Liver (tissue), 10 donors: ENCODE measurements at places on chromosomes 16 and 17.

DNA sequence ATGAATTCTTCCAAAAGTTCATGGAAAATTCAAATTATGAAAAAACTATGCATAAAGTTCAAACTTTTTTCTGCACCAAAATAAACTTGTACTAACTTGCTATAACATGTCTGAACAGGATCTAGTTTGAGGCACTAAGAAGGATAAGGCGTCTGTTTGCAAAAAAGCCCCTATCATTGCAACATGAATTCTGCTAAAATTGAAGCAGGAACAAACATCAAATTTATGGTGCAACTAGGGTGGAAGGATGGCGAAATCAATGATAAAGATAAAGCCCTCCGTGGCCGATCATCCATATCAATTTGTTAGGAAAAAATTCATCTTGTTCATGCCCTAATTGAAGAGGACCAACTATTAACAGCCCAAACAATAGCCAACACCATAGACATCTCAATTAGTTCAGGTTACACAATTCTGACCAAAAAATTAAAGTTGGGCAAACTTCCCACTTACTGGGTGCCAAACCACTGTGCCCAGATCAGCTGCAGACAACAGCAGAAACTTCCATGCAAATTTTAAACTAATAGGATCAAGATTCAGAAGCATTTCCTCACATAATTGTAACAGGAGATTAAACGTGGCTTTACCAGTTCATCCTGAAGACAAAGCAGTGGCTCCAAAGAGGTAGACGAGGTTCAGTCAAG, 12.9 kb downstream of the IL21R start:
- DNase-seq = no peak

DNA sequence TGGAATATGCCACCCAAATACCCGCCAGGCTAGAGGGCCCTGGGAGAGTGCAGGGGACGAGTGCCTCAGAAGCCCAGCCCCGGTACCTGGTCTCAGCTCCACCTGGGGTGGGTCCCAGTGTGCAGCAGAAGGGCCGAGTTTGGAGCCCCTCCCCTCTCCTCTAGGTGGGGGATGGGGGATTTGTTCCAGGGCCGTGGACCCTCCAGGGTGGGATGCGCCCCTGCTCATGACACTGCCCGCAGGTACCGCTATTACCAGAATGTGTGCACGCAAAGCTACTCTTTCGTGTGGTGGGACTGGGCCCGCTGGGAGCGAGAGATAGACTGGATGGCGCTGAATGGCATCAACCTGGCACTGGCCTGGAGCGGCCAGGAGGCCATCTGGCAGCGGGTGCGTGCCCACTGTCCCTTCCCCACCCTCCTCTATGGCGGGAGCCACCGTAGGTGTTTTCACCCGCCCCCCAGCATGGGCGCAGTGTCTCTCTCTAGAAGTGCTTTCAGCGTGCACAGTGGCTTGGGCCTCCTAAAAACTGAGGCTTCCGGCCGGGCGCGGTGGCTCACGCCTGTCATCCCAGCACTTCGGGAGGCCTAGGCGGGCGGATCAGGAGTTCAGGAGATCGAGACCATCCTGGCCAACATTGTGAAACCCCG, 1.2 kb downstream of the NAGLU start:
- peak; percentile 34 for DNase-seq

GRCh38 chr17:64765191-64765889, 103.2 kb upstream of the SMURF2 start:
- DNase-seq = no peak

- no peak for DNase-seq
These were observed 17.3 kb downstream of the COTL1 start for GRCh38 chr16:84600343-84601229.

GRCh38 chr17:79971651-79972050, 64.0 kb downstream of the TBC1D16 start:
- no peak for DNase-seq

- no peak for DNase-seq
These were observed 9.5 kb upstream of the IGFBP4 start for GRCh38 chr17:40433551-40434415.

GRCh38 chr17:40303708-40304551, 5.0 kb upstream of the RARA start:
- no peak for DNase-seq

DNA sequence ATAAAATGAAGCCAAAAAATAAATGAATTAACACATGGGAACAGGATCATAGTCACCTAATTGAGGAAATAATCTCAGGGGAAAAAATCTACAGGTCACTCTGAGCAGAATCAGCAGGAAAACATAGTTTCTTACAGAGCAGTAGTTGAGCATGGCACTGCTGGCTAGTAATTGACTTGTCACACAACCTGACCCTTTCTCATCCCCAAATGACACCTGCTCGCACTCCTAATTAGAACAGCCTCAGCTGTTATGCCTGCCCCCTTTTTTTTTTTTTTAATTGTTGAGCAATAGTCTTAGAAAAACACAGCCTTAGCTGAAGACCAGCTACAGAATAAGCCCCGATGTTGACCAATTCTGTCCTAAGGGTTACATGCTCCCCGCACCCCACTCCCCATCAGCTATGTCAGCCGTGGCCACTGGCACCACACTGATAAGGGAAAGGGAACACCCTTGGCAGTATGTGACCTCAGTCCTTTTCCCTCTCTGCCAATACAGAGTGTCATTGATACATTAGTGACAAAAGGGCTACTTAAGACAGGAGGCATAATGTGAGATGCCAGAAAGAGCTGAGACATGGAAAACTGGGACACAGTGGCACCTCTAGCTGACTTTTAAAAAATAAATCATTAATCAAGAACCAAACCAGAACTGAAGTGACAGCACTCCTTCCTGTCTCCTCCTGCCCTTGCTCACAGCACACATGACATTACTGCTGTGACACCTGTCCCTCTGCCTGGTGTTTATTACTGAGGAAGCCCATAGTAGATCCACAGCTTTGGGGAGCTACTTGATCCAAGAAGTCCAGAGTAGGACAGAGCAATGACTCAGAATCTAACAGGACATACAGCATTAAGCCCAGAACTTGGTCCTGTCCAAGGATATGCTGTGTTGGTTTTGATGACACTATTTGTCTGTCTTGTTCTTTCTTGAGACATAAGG, 41.7 kb downstream of the WDR59 start:
- peak; percentile 66 for DNase-seq

DNA sequence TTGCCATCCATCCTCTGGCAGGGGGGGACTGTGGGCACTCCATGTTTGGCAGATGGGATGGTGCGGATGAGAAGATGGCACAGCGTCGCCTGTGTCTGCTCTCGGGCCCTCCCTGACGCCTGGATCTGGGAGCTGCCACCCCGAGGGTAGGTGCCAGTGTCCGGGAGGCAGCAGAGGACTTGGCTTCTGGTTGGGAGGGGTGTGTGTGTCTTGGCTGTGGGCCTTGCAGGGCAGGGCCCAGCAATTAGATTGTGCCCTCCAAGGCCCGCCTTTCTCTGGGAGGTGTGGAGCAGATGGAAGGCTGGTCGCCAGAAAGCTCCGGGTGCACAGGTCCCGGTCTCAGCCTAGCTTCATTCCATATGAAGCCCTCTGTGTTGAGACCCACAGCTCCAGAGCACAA, 1.4 kb downstream of the RAP1GAP2 start:
- DNase-seq = no peak

- no peak for DNase-seq
These were observed 1.9 kb upstream of the GGT6 start for GRCh38 chr17:4562015-4562969.

DNA sequence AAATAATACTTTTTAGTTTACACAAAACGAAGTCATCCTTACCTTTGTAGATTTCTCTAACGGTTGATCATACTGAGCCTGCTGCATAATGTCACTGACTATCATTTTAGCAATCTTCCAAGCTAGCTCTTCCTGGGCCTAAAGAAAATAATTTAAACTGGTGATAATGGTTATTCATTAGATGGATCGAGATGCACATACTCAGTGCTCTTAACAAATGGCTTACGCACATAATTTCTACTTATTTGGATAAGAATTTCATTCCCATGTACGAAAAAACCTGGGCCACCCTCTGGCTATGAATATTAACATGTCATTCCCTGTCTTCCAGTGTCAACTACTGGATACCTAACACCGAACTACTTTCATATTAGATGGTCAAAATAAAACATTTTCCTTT, 41.4 kb upstream of the ULK2 start:
- no peak for DNase-seq

DNA sequence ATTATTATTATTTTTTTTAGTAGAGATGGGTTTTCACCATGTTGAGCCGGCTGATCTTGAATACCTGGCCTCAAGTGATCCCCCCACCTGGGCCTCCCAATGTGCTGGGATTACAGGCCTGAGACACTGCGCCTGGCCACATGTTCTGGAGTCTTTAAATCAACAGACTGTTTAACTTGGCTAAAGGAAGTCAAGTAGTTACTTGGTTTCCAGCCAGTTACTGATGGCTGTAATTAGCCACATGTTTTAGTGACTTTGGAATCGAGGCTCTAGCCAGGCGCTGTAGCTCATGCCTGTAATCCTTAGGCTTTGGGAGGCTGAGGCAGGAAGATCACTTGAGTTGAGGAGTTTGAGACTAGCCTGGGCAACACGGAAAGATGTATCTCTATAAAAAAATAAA, 699.2 kb upstream of the RBFOX1 start:
- no peak for DNase-seq

GRCh38 chr17:43940630-43941029, 1.6 kb downstream of the PPY start:
- DNase-seq = peak; percentile 66

- DNase-seq = no peak
These were observed 6.2 kb downstream of the PSMD12 start for GRCh38 chr17:67359960-67360791.

DNA sequence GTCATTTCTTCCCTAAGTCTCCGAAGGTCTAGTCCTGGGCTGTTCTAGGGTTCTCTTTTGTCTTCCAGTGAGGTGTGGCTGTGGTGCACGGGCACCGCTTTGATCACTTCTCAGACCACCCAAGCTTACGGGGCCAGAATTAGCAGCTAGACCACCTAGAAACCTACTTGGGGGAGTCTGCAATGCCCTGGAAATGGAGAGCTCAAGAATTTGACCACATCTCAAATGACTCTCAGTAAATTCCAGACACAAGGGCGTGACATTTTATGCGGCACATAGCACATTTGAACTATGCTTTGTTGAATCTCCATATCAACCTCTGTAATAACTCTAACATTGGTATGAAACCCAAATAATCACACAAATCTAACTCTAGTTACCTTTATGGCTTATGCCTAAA, 24.9 kb downstream of the TRIM16 start:
- DNase-seq = no peak

- DNase-seq = no peak
These were observed 228.7 kb downstream of the CDH13 start for GRCh38 chr16:82855471-82855870.

GRCh38 chr17:72913142-72913682, 179.3 kb downstream of the SLC39A11 start:
- DNase-seq = no peak

- no peak for DNase-seq
These were observed 357.2 kb upstream of the TNRC6C start for GRCh38 chr17:77601054-77601979.

DNA sequence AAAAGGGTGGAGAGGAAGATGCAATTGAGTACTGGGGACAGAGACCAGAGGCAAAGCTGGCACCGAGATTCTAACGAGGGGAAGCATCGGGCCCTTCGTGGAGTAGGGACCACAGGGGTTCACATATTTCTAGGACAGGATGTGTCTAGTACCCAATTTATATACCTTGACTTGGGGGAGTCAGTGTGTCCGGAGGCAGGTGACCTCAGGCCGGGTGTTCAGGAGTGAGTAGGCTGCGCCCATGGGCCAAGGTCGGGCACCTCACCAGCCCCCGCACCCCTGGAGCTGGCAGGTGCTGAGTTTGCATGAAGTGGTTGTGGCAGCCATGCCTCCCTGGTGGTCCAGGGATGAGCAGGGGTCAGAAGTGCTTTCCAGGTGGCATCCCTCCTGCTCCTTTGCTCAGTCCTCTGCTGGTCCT, 8.6 kb upstream of the NXPH3 start:
- DNase-seq = no peak

- DNase-seq = no peak
These were observed 146.7 kb downstream of the RAB11FIP4 start for GRCh38 chr17:31538080-31538762.

GRCh38 chr17:9790889-9791876, at the start of gene DHRS7C:
DHRS7C (minus strand) TSS chr17:9791592; CDS start chr17:9791284, 308 bp downstream.
- DNase-seq = no peak

DNA sequence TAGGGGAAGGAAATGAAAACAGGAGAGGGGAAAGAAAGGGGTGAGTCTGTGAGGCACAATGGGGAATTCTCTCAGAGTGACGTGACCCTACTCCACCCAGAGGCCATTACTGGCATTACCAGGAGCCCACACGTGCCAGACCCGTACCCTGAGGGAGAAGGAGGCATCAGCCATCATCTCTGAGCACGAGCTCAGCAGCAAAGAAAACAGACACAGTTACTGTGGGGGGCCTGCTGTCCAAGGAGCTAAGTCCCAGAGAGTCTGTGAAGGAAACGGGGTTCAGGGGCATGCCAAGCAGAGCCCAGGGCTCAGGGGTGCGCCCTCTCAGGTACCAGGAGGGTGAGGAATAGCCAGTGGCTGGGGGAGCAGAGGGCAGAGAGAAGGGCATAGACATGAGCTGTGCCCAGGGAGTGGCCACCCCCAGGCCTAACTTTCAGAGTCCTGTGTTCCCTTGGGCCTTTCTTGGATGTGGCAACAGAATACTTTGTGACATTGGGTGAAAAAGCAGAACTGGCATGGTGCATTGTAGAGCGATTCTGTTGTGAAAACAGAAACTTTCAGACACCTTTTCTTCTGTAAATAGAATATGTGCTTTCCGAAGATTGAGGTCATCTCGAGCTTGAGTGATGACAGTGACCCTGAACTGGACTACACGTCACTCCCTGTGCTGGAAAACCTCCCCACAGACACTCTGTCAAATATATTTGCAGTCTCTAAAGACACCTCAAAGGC, 11.3 kb downstream of the TAF1C start:
- DNase-seq = no peak

GRCh38 chr16:50864386-50864785, 122.5 kb downstream of the CYLD start:
- peak; percentile 8 for DNase-seq

DNA sequence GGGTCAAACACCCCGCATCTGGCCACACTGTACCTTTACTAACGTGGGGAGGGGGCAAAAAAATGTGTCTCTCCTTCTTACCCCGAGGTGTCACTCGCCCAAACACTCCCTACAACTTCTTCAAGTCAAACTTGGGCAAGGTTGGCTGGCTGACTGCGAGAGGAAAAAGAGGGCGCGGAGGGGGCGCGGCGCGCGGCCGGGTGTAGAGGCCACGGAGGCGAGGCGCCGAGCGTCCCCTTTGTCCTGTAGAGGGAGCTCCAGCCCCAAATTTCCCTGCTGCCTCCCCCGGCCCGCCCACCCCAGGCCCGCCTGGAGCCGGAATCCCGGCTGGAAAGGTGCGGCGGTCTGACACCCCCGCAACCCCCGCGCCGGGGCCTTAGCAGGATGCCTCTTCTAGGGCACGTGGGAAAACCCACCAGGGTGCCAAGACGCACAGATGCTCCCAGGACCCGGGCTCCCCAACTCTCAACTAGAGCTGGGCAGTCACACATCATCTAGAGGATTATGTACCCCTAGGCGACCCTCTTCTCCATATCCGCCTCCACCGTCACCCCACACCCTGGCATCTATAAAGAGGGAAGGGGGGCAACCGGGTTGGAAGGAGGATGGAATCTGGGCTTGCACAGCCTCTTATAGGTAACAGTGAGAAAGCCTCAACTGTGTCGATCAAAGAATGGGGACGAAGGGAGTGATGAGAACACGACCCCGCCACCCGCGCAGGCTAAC, 4.2 kb downstream of the IRX3 start:
- peak; percentile 54 for DNase-seq

- no peak for DNase-seq
These were observed 2.6 kb downstream of the EPOP start for GRCh38 chr17:38671939-38672720.

- DNase-seq = no peak
These were observed 141.5 kb downstream of the TRIM37 start for GRCh38 chr17:58965221-58965620.

GRCh38 chr17:82486231-82487094, 27.9 kb downstream of the NARF start:
- DNase-seq = no peak
